ENCODE measurements at places on chromosomes 2 and 18.
A peak's percentile ranks its signal among the peaks of the same experiment; 100 is the strongest.

GRCh38 chr2:229273723-229274338 is 2.7 kb upstream of the PID1 start:
- DNase-seq = peak; percentile 42

DNA sequence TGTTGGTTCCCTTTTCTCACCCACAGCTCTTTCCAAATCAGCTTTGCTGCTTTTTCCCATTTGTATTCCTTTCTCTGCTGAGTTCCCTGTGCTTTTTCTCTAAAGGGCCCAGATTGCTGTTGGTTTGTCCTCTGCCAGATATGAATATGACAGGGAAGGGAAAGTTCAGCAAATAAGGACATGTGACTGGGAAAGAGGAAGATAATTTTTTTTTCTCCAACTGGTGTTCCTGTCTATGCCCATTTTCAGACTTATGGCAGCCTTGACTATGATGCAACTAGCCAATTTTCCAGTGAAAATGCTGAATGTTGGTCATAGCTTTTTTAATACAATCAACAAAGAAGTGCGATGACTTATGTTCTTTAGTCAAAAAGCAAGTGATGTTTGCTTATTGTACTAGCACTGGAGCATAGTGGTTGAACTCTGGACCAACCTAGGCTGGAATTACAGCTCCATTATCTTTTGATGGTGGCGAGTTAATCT is 7.7 kb downstream of the MDH1 start:
- no peak for DNase-seq

DNA sequence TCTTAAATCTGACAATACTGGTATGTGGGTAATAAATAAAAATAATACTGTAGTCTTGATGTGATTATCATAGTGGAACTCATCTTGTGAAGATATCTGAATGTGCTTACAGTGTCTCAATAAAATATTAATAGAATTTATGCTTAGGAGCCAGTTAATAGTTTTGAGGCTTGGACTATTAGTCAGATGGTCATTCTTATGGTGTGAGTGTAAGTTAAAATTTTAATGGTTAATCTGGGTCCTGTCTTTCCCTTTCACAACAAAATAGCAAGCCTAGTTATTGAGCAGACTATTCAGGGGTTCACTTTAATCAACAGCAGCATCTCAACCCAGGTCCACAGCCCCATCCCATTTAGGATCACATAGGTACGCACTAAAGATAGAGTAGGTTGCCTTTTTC is 138.9 kb downstream of the HAUS1 start:
- DNase-seq = no peak

- no peak for DNase-seq
These were observed 90.9 kb downstream of the LOXHD1 start for GRCh38 chr18:46566111-46566510.

- DNase-seq = no peak
These were observed 156.8 kb downstream of the THADA start for GRCh38 chr2:43438858-43439655.

DNA sequence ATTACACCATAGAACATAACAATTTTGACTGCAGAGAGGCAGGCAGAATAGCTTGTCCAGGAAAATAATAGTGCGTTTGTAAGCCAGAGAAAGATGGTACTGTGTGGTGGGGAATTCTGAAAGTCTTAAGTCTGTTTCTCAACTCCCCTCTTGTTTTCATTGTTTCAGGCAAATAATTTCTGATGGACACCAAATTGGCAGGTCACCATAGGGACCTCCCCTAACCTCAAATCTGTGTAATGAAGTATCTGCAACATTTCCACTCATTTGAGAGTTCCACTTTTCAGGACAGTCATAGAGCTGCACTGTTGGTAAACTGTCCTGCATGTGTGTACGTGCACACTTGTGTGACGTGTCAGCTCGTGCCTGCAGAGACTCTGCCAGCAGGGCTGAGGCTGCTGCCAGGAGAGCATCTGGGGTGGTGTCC is 195.6 kb downstream of the AGAP1 start:
- DNase-seq = no peak

DNA sequence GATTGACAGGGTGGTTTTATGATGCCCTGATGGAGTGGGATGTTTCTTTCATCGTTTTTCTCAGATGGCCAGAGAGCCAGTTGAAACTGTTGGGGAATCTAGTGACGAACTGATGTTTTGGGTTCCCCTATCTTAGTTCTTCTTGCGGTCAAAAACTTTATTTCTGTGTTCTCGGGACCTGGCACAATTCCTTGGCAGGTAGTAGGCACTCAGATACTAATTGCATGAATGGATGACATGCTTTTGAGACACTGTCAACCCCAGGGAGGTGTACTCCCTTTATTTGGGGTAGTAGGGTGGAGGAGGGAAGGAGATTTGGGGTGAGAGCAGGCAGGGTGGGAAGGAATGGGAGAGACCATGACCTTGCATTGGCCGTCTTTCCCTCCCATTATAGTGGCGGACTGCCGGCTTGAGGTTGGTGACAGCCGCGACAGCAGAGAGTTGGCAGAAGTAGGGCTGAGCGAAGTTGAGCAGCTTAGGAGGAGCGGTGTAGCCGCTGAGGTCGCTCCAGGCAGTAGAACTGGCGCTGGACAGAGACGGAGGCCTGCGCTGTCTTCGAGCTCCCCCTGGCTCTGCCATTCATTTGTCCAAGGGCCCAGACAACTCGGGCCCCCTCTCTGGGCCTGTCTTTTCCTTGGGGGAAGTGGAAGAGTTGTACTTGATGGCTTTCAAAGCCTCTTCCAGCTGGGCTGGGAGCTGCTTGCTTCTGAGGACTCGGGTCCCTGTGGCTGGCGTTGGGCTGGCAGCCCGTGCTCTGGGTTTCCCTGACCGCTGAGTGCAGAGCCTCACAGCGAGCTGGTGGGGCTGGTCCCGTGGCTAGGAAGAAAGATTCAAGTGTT is 2.6 kb downstream of the TET3 start:
- no peak for DNase-seq

DNA sequence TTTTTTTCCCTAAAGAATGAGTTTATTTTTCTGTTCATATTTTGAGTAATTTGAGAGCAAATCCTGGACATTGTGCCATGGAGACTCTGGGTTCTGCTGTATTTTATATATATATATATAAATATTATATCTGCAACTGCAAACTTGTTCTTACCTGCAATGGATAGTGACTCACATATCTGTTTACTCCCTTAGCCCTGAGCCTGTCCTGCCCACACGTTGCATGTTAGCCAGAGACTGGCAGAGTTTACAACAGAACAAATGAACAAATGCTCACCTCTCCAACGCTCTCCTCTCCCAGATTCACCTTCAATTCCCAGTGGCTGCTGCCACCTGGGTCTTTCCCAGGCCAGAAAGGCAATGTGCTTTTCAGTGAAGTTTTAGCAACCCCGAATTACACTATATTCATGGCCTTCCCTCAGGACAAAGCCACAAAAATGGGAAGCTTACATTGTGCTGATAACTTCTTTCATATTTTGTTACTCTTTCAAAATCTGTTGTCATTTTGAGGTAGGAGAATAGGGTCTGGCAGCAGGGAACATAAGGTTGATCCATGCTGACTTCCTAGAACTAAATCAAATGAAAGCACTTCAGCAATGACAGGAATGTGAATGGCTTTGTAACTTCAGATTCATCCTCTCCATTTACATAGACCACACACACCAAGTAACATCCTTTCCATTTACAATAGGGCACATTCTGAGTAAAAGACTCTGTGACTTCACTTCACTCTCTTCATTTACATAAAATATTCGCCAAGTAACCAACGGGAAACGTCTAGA is 105.4 kb upstream of the FAM110C start:
- no peak for DNase-seq

DNA sequence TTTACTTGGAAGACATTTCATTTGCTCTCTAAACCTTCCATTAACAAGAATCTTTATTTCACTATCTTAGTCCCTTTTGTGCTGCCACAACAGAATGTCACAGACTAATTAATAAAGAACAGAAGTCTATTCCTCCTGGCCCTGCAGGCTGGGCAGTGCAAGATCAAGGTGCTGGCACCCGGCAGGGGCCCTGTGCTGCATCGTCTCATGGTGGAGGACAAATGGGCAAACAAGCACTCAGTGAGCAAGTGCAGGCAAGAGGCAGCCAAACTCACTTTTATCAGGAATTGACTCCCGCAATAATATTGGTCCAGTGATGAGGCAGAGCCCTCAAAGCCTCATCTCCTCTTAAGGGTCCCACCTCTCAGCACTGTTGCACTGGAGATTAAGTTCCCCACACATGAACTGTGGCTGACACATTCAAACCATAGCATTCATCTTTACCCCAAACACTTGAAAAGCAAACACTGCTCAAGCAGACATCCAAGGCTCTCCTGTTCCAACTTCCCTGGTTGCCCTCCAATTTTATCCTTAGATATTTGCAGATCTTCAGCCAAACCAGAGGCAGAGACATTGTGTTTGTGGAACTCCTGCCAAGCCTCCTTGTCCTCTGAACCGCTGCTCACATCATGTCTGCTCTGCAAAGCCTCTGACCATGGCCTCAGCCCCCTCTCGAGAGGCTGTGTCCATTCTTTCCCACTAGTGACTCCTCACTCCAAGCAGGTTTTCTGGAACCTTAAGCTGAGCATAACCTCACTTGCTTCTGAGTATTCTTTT is 404.4 kb upstream of the SOX11 start:
- no peak for DNase-seq

DNA sequence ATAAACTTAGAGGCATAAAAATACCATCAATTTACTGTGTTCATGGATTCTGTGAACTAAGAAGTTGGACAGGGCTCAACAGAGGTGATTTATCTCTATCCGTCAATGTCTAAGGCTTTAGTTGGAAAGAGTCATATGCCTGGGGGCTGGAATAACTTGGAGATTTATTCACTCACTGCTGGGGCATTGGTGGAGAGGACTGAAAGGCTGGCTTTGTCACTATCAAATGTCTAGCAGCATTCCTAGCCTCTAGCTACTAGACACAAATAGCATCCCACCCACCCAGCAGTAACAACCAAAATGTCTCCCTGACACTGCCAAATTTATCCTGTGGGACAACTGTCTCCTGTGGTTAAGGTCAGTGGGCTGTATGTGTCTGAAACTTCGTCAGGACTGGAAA is 71.0 kb downstream of the EVA1A start:
- no peak for DNase-seq

- DNase-seq = no peak
These were observed 37.1 kb upstream of the DARS1 start for GRCh38 chr2:136022396-136023146.

DNA sequence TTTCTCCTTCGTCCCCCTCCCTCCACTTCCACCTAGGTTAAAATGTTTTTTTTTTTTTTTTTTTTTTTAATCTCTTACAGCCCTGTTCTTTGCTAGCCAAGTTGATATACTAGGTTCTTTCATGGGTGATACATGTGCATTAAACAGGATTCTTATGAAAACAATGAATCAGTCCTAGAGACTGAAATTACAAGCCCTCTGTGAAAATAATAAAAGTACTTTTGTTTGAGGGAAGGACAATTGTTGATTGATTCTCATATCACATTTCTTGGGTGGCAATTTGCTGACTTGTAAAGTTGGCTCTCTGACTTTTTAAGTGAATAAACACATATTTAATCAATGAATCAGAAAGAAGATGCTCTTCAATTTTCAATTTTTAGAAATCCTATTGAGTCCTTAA is 639.9 kb downstream of the LRP1B start:
- no peak for DNase-seq

GRCh38 chr2:30336084-30336483 is 104.8 kb downstream of the LBH start:
- no peak for DNase-seq

DNA sequence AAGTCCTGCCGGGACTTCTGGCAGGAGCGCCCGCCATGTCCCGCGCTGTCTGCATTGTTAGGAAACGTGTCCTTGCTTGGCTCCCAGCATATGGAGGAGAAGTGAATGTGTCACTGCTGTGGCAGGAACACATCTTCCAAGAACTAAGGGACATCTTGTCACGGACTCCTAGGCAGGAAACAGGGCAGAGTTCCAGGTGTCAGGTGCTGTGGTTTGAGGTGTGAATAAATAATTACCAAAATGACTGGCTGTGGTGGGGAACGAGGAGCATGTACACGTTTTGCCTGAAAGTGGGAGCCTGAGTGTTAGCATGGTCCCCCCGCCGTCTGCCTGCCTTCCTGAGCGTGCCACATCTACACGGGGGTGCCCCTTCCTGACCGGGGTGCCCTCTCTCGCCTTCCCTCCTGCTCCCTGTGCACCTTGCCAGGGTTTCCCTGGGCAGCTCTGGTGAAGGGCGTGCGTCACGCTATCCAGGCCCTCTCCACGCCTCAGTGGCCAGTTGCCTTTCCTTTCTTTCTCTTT is 237.5 kb downstream of the LDLRAD4 start:
- no peak for DNase-seq

DNA sequence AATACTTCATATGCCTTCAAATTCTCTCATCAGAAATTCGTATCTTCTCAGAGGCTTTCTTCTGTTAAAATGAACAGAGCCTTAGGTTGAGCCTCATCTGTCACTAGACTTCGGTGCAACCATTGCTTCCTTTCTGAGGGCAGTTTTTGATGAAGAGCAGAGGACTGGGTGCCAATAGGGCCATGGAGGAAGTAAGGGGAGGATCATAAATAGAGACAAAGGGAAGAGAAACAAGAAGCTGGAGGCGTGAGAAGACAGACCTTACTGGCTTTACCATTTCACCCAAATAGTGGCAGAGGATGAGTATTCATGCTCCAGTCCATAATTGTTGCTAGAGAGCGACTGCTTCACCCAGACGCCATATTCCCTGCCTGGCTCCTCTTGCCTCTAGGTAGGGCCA is 215.6 kb upstream of the PKDCC start:
- DNase-seq = no peak

- no peak for DNase-seq
These were observed 7.0 kb upstream of the EPG5 start for GRCh38 chr18:45974088-45974536.

GRCh38 chr18:56975276-56975675 is 171.6 kb upstream of the BOD1L2 start:
- no peak for DNase-seq

Data from NCI-H1048 (cell line).